IMR-90 (cell line): ENCODE measurements at places on chromosomes 5 and 9.

DNA sequence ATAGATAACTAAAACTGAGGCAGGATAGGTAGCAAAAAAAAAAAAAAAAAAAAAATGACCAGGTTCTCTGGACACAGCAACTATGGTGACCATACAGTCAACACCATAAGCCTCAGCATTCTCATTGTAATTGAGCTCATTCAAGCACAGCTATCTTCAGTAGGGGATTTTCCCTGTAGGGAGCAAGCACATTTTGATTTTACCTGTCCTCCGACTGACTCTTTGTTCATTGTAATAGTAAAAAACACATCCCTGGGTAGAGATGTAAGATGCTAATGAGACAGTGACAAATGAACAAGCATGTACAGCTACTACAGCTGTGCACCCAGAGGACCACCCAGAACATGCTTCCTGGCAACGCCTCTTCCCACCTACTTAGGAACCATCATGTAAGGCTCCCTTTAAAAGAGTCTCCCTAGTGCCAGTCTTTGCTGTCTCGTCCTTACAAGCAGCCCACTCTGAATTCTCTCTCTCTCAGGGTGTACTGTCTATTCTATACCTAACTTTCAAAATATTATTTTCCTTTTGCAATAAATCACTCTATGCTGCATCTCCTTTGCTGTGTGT is 65.0 kb upstream of the FBXW11 start:
- H3K4me1 ChIP-seq = no peaks in the 10 kb centered on the region
- no peak overlapping the region for H3K4me3 ChIP-seq
- DNase-seq = no peak
- H3K36me3 ChIP-seq = peaks cover 4% of the 10 kb centered on the region; the same call in 1 of the 2 replicates

DNA sequence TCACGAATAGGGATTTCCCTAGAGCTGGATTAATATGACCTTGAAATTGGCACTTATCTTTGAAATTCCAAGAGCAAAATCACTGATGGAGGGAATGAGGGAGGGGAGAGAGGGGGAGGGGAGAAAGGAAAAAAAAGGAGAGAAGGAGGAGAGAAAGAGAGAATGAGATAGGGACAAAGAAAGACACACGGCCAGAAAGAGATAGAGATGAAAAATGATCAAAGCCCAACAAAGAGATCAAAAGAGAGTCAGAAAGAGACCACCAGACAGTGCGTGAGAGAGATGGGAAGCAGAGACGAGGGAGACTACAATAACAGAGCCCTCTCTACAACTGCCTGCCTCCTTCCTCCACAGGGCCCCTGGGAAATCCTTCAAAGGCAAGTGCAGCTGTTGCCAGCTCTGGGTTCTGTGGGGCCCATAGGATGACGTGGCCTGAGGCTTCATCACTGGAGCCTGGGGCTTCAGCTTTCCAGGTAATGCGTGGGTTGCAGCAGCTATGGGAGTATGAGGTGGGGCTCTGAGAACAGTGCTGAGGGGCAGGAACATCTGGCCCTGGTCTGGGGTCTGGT is 58.3 kb upstream of the SHB start:
- H3K27me3 ChIP-seq = peaks cover 69% of the 10 kb centered on the region
- peak; percentile 29 for DNase-seq
- no peak overlapping the region for H3K4me3 ChIP-seq
- H3K36me3 ChIP-seq = no peaks in the 10 kb centered on the region

- no peak overlapping the region for H3K4me3 ChIP-seq
- no peaks in the 10 kb centered on the region for H3K27me3 ChIP-seq
- DNase-seq = no peak
These were observed 7.0 kb downstream of the CSF2 start for GRCh38 chr5:132080595-132080994.

- H3K36me3 ChIP-seq = peaks cover 16% of the 10 kb centered on the region
- no peak for DNase-seq
- no peak overlapping the region for H3K4me3 ChIP-seq
These were observed 30.3 kb downstream of the ADAMTS6 start for GRCh38 chr5:65451436-65451835.

DNA sequence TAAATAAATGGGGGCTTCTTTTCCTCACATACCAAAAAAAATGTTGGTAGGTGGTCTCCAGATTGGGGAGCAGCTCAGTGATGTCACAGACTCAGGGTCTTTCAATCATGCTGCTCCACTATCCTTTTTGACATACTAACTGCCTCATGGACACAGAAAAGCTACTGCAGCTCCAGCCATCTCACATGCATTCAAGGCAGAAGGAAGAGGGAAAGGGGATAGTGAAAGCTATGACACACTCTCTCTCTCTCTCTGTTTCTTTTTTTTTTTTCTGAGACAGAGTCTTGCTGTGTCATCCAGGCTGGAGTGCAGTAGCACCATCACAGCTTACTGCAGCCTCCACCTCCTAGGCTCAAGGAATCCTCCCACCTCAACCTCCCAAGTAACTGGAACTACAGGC is 7.9 kb upstream of the ADGRD2 start:
- H3K4me3 ChIP-seq = no peak overlapping the region
- H3K27ac ChIP-seq = no peak overlapping the region
- no peaks in the 10 kb centered on the region for H3K36me3 ChIP-seq
- no peak for DNase-seq
- H3K27me3 ChIP-seq = peaks cover 28% of the 10 kb centered on the region

DNA sequence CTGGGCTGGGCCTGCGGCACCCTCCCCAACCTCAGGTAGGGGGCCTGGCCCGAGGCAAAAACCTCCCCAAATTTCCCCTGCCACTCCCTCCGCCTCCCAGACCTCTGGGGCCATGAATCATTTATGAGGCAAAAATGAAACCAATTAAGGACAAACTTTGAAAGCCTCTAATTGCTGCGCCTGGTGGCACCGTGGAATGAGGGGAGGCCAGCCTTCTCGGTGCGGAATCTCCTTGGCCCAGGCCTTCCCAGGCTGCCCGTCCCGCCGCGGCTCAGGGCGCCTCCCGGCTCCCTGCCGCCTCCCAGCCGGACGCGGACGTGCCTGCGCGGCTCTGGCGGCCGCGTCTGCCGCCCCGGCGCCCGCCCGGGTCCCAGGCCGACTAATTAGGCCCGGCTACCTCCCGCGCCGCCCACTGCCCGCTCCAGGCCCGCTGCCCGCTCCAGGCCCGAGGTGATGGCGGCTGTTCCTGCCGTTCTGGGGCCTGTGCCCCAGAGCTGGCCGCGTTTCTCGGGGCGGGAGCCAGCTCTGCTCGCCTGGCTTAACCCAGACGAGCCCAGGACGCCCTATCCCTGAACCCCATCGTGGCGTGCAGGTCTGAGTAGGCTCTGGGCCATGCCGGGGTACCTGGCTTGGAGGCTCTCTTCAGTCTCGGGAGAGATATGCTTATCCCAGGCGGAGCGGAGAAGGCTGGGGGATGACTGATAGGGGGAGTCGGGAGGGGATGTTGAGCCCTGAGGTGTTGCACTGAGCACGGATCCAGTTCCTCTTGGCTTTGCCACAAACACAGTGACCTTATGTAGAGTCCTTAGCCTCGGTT is 20.1 kb downstream of the CXXC5 start:
- peak overlapping the region; percentile 14 for H3K4me3 ChIP-seq
- H3K27me3 ChIP-seq = no peaks in the 10 kb centered on the region
- peaks cover 3% of the 10 kb centered on the region; the same call in 1 of the 2 replicates for H3K36me3 ChIP-seq
- peak overlapping the region; percentile 90 for H3K27ac ChIP-seq
- no peak for DNase-seq
- peaks cover 24% of the 10 kb centered on the region for H3K4me1 ChIP-seq

DNA sequence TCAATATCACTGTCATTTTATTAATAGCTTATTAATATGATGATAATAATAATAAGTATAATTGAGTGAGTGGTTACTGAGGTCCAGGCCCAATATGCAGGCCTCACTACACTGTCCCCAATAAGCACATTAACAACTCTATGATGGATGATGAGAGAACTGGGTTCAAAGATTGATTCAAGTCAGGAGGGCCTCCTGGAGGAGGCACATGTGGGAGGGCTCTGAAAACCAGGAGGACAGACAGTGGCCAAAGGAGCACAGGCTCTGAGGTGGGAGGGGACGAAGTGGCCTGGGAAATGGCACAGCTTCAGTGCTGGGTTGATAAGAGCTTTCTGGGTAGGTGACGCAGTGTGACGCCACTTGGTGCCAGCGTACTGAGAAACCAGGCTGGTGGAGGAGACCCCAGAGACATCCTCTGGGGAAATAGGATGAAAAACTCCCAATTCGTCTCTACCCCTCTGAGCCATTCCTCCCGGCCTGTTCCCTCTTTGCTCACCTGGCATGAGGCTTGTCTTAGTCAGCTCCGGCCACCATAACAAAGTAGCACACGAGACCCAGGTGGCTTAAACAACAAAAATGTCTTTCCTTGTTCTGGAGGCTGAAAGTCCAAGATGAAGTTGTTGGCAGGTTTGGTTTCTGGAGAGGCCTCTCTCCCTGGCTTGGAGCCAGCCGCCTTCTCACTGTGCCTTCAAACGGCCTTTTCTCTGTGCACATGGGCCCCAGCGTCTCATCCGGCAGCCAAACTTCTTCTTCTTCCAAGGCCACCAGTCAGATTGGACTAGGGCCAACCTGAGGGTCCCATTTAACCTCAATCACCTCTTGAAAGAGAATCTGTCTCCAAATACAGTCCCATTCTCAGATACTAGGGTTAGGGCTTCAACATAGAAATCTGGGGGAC is 31.6 kb downstream of the NTNG2 start:
- H3K27me3 ChIP-seq = peaks cover 12% of the 10 kb centered on the region; the same call in 1 of the 2 replicates
- H3K4me1 ChIP-seq = no peaks in the 10 kb centered on the region
- no peak overlapping the region for H3K4me3 ChIP-seq
- no peak overlapping the region for H3K27ac ChIP-seq

GRCh38 chr5:2170761-2171160 is 288.0 kb upstream of the IRX4 start:
- H3K27me3 ChIP-seq = no peaks in the 10 kb centered on the region
- no peak overlapping the region for H3K4me3 ChIP-seq
- no peaks in the 10 kb centered on the region for H3K36me3 ChIP-seq
- no peak for DNase-seq
- H3K27ac ChIP-seq = no peak overlapping the region

- H3K27me3 ChIP-seq = peaks cover 50% of the 10 kb centered on the region
- no peak overlapping the region for H3K4me3 ChIP-seq
- H3K27ac ChIP-seq = no peak overlapping the region
- H3K36me3 ChIP-seq = no peaks in the 10 kb centered on the region
- DNase-seq = no peak
These were observed 49.4 kb downstream of the GGTA1 start for GRCh38 chr9:121450241-121450640.

- H3K27me3 ChIP-seq = no peaks in the 10 kb centered on the region
- H3K4me1 ChIP-seq = peaks cover 12% of the 10 kb centered on the region
- H3K36me3 ChIP-seq = peaks cover 55% of the 10 kb centered on the region
- H3K27ac ChIP-seq = no peak overlapping the region
- no peak for DNase-seq
- H3K4me3 ChIP-seq = no peak overlapping the region
These were observed 11.0 kb downstream of the NELFB start for GRCh38 chr9:137266162-137266527.

DNA sequence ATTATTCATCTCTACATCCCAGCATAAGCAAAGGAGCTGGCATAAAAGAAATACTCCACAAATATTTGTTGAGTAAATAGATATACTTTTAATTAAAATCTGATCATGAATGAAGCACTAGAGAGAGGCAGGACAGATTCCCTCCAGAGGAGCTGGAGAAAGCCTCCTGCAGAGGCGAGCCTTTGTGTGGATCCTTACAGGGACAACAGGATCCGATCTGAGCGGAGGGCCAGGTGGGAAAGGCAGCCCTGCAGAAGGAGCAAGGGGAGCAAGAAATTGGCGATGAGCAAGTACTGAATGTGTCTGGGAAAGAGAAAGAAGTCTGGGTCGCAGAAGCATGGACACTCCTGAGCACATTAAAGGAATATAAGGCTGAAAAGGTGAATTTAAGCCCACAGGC is 69.4 kb downstream of the EBF1 start:
- no peak for DNase-seq
- H3K27ac ChIP-seq = no peak overlapping the region
- no peak overlapping the region for H3K4me3 ChIP-seq
- no peaks in the 10 kb centered on the region for H3K4me1 ChIP-seq

- no peaks in the 10 kb centered on the region for H3K36me3 ChIP-seq
- peaks cover 5% of the 10 kb centered on the region; the same call in 1 of the 2 replicates for H3K27me3 ChIP-seq
- H3K4me3 ChIP-seq = peak overlapping the region; percentile 67
- DNase-seq = no peak
- H3K27ac ChIP-seq = no peak overlapping the region
These were observed 970 bp upstream of the ARRDC1 start for GRCh38 chr9:137604345-137605086.

DNA sequence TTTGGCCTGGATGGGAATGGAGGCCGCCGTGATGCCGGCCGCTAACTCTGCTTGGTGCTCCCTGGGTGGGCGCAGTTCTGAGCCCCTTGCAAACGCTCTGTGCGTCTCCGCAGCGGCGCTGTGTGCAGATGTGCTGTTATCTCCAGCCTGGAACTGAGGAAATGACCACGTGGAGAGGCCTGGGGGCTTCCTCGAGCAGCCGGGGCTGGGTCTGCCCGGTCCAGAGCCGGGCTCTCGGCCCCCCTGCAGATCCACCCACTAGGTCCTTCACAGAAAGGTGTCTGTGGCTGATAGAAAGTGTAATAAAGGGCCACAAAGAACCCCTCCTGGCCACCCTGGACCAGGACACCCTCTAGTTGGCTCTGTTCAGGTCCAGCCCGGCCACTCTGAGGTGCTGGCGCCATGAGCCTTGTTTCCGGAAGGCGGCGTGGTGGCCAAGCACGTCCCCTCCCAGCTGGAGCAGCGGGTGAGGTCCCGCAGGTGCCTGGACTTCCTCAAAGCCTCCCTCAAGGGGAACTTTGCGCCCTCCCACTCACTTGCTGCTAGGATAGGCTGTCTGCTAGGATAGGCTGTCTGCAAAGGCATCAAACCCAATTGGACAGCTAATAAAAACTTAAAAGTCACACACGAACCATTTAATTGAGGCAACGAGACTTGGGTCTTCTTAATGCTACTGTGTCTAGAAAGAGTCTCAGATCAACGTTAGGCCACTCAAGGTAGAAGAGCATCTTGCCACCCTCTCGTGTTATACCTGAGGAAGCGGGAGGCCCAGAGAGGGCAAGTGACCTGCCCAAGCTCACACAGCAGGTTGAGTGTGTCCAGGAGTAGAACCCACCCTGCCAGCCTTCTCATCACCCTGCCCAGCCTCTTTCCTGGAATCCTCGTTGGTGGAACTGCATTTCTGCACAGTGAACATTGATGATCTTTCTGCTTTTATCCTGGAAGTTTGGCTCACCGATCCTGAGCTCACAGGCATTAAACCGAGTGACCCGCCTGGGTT is 109.3 kb upstream of the FCN2 start:
- H3K4me3 ChIP-seq = no peak overlapping the region
- peaks cover 84% of the 10 kb centered on the region for H3K36me3 ChIP-seq
- no peak for DNase-seq
- H3K27me3 ChIP-seq = no peaks in the 10 kb centered on the region
- no peak overlapping the region for H3K27ac ChIP-seq

- no peak overlapping the region for H3K27ac ChIP-seq
- no peak for DNase-seq
- H3K4me1 ChIP-seq = 0 out of 2 replicates have a peak, but pooled peaks cover 1% of the 10 kb centered on the region
- H3K36me3 ChIP-seq = no peaks in the 10 kb centered on the region
- no peak overlapping the region for H3K4me3 ChIP-seq
These were observed 64.9 kb downstream of the CFAP95 start for GRCh38 chr9:69885474-69885929.

GRCh38 chr9:127968700-127969383 is 11.9 kb downstream of the EEIG1 start:
- H3K27ac ChIP-seq = peak overlapping the region; percentile 68
- peak; percentile 94 for DNase-seq
- H3K27me3 ChIP-seq = no peaks in the 10 kb centered on the region
- peaks cover 59% of the 10 kb centered on the region for H3K4me1 ChIP-seq
- H3K36me3 ChIP-seq = no peaks in the 10 kb centered on the region
- no peak overlapping the region for H3K4me3 ChIP-seq

- H3K4me3 ChIP-seq = no peak overlapping the region; the same call in 1 of the 2 replicates
- peaks cover 43% of the 10 kb centered on the region for H3K27me3 ChIP-seq
- no peaks in the 10 kb centered on the region for H3K4me1 ChIP-seq
- H3K36me3 ChIP-seq = no peaks in the 10 kb centered on the region
- no peak overlapping the region for H3K27ac ChIP-seq
These were observed 572 bp downstream of the GNA14 start for GRCh38 chr9:77647267-77648233.

GRCh38 chr9:137828527-137829259 is 48.9 kb upstream of the CACNA1B start:
- DNase-seq = peak; percentile 18
- peaks cover 42% of the 10 kb centered on the region for H3K36me3 ChIP-seq
